ENCODE measurements at places on chromosomes 12 and 14.
A peak's percentile ranks its signal among the peaks of the same experiment; 100 is the strongest.

GRCh38 chr12:88844426-88844825 lies 264.2 kb upstream of the KITLG start:
- no peak for DNase-seq

GRCh38 chr14:69153873-69154270 lies 953 bp upstream of the DCAF5 start:
- DNase-seq: no peak

DNA sequence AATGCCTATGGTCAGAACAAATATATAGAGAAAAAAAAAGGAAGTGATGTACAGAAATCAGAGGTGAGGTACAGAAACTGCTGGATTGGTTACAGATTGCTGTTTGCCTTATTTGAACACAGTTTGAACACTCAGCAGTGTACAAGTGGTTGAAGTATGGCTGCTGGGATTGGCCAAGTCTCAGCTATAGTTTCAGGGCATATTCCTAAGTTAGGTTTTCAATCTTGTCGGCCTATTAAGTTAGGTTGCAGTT lies 146.4 kb downstream of the LLPH start:
- DNase-seq: no peak

- DNase-seq: no peak
Observed at GRCh38 chr14:33768458-33768830, 182.4 kb downstream of the EGLN3 start.

GRCh38 chr12:119780786-119781434 lies 96.2 kb downstream of the CIT start:
- DNase-seq: peak; percentile 58

DNA sequence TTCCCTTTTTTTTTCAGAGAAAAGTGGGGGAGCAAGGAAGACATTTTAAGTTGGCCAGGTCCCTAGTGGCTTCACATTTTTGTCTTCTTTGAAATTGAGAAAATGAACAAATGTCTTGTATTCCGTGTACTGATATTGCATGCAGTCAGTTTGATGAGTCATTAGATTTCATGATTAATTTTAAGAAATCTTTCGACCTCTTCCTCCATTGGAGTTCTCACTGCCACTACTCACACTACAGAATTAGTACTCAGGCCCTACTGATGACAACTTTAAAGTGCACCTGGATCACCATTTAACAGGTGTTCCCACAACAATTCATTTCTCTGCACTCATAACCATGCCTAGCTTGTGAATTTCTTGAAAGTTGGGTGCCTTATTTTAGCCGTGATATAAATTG lies 50.5 kb downstream of the SAMD4A start:
- DNase-seq: peak; percentile 44

DNA sequence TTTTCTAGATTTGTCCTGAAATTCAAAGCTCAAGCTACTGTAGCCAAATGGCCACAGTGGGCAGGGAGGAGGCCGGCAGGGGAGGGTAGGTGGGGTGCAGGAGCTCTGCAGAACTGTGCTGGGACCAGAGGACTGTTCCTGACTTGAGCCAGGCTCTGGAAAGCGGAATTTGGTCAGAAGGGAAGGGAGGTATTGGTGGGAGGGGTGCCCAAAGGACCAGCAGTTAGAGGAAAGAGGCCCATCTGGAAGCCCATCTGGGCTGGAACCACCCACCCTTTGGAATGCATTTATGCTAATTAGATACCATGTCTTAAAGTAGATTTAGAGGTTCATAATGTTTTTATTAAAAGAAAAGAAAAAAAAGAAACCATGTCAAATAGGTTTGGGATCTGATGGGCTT lies 24.5 kb upstream of the JPH4 start:
- DNase-seq: no peak

GRCh38 chr12:100574187-100575074 lies 947 bp downstream of the GAS2L3 start:
- DNase-seq: peak; percentile 48

DNA sequence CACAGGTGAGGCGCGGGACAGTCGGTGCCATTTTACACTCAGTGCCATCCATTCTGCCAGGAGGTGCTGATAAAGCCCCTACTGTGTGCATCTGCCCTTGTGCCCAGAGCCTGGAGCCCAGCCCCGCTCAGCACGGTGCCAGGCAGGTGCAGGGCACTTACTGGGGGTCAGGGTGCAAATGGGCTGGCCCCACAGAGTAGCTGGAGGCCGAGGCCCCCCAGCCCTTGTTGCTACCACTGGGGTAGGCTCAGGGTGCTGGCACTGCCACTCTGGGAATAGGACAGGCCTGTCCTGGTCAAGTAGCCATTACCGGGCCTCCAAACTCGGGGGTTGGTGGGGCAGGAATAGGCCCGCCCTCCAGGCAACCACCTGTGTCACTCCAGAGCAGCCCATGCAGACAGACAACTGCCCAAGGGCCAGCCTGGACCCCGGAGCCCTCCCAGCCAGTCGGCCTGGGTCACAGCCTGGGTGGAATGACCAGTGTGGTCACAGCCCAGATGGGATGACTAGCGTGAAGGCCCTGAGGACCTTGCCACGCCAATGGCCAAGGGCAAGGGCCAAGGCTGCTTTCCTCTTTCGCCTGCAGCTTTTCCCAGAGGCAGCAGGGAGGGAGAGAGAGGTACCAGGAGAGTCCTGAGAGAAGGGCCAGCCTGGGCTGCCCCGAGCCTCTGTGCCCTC lies 3.0 kb downstream of the INF2 start:
- DNase-seq: no peak

GRCh38 chr12:99390707-99391106 lies 256.8 kb upstream of the GARIN6 start:
- no peak for DNase-seq

- DNase-seq: peak; percentile 97
Observed at GRCh38 chr12:75814851-75815754, 216.5 kb downstream of the PHLDA1 start.

DNA sequence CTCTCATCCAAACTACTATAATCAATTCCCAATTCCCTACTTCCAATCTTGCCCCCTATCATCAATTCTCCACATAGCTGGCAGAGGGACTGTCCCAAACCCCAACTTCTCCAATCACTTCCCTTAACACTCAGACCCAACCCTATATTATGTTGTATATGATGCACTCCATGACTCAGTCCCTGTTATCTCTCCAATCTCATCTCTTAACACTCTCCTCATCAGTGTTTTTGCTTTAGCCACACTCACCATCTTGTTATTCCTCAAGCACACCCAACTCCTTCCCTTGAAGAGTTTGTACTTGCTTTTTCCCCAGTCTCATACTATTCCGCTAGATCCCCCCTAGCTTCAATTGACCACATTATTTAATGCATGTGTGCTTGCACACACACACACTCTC lies 4.9 kb downstream of the RHOJ start:
- DNase-seq: peak; percentile 39

DNA sequence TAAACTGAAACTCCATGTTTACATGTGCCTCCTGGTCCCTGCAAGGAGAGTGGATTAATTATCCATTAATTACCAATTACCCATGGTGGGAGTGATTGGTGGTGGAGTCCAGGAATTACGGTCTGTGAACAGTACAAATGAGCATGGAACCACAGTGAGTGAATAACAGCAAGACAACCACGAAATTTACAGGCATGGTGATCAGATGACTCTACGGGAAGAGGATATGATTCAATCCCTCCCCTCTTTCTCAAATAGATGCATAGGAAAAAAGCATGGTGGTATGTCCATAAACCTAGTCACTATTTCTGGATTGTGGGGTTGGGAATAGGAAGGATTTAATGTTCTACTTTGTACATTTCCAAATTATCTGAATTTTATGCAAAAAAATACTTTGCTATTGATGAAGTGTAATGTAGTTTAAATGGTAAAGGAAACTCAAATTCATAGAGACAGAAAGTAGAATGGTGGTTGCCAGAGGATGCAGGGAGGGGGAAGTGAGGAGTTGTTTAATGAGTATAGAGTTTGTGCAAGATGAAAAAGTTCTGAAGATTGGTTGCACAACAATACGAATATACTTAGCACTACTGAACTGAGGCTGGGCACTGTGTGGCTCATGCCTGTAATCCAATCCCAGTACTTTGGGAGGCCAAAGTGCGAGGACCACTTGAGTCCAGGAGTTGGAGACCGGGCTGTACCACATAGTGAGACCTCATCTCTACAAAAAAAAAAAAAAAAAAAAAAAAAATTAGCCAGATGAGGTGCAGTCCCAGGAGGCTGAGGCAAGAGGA lies 41.2 kb upstream of the C12orf75 start:
- DNase-seq: peak; percentile 67

GRCh38 chr12:22670762-22671161 lies 45.8 kb downstream of the ETNK1 start:
- no peak for DNase-seq

- no peak for DNase-seq
Observed at GRCh38 chr14:99173086-99173485, 98.9 kb downstream of the BCL11B start.

DNA sequence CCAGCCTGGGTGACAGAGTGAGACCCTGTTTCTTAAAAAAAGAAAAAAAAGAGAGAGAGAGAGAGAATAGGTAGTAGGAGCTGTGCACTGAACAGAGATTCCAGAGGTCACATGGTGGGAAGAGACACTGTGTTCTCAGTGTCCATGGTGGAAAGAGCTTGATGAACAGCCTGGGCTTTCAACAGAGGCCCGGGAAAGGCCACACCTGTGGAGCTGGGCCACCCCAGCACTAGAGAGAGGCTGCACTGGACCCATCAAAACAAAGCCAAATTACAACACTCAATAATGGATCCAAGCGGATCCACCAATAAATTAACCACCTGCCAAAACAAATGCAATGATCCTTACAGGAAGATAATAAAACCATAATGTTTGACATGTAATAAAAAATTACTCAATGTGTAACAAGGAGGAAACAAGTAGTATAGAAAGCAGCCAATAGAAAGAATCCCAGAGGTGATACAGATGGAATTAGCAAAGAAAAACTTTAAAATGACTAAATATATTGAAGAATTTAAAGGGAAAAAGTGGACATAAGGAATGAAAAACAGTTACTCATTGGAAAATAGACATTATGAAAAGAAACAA lies 44.8 kb upstream of the BCL2L14 start:
- no peak for DNase-seq

- no peak for DNase-seq
Observed at GRCh38 chr12:72560003-72560769, 288.0 kb downstream of the TRHDE start.

DNA sequence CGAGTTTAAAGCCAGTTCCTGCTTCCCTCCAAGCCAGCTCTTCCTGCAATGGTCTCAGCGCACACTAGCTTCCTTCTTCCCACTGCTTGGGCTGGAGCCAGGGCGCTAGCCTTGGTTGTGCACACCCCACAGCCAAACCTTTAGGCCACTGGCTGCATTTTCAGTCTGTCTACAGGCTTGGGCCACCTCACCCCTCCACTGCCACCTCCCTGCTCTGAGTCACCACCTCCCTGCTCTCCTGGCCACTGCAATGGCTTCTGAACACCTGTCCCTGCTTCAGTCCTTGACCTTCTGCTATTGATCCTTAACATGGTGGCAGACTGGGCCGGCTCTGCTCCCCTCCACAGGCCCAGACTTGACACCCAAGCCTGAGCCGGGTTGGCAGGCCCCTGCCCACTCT lies 151.1 kb downstream of the RBM19 start:
- no peak for DNase-seq

DNA sequence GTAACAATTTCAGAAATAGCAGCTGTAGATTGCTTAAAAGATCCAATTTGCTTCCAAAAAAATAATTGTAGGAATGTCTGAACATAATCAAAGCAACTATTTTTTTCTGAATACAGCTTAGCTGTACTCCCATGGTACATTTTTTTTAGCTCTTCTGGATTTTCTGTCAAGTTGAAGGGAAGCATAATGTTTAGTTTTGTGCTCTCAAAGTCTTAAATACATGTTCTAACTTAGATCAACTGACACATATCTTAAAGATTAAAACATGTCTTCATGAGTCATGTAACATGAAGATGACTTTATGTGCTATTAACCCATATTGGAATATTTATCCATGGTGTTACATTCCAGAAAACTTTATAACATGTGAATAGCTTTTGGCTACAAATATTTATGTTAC lies 255.7 kb downstream of the BTG1 start:
- DNase-seq: no peak

DNA sequence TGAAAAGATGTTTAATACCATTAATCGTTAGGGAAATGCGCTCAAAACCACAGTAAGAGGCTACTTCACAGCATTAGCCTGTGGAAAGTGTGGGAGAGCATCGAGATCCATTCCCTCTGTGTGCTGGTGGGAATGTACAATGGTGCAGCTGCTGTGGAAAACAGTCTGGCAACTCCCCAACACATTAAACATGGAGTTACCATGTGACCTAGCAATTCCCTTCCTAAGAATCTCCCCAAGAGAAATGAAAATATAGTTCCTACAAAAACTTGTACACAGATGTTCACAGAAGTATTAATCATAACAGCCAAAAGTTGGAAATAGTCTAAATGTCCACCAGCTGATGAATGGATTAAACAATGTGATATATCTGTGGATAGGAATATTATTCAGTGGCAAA lies 23.8 kb downstream of the MLXIP start:
- DNase-seq: no peak

- no peak for DNase-seq
Observed at GRCh38 chr14:97633131-97633738, 836.1 kb downstream of the VRK1 start.

DNA sequence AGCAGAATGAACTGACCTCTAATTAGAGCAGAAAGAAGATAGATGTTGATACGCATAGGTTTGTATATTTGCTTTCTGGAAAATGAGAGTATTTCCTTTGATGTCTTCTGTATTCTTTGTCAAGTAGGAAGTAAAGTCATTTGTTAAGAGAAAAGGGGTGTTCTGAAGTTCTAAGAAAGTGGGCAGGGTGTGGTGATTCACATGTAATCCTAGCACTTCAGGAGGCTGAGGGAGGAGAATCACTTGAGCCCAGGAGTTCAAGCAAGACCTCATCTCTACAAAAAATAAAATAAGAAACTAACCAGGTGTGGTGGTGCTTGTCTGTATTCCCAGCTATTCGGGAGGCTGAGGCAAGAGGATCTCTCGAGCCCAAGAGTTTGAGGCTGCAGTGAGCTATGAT lies 2.8 kb downstream of the RHNO1 start:
- DNase-seq: no peak

GRCh38 chr12:118332511-118332910 lies 40.2 kb downstream of the TAOK3 start:
- no peak for DNase-seq

GRCh38 chr14:62001963-62002362 lies 239.7 kb downstream of the SNAPC1 start:
- DNase-seq: no peak

GRCh38 chr12:77167801-77168200 lies 102.4 kb upstream of the E2F7 start:
- DNase-seq: no peak

GRCh38 chr14:91229743-91230200 lies 14.7 kb downstream of the GPR68 start:
- DNase-seq: peak; percentile 94

DNA sequence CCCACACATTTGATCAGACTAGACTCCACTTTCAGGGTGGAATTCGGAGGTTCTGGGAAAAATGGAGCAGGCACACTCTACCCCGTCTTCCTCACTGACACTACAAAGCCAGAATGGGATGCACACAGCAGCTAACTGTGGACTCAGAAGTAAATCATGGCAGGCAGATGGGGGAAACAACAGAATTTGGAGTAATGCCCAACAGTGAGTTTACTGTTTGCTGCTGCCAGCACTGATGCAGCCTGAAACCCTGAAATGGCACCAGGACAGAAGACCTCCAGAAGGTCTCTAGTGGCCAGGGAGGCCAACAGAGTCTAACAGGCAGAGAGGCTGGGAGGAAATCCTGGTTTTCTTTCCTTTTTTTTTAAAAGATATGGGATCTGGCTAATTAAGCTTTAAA lies 24.6 kb downstream of the KCTD10 start:
- DNase-seq: no peak
